Cardiac fibroblast (primary cell): ENCODE measurements at places on chromosomes 2 and 18.
A peak's percentile ranks its signal among the peaks of the same experiment; 100 is the strongest.

DNA sequence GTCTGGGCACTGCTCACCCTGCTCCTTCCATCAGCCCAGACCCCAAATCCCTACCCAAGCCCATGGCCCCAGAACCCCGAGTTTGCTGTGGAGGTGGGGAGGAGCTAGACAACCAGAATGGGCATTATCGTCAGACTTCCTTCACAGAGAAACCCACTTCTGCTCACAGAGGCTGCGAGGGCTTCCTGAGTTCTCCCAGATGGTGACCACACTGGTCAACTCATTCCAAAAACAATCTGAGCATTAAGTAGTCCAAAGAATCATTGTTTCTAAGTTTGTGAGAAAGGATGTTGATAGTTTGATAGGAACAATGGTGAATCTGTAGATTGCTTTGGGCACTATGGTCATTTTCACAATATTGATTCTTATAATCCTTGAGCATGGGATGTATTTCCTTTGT is 60.2 kb downstream of the LRRC30 start:
- DNase-seq = no peak

DNA sequence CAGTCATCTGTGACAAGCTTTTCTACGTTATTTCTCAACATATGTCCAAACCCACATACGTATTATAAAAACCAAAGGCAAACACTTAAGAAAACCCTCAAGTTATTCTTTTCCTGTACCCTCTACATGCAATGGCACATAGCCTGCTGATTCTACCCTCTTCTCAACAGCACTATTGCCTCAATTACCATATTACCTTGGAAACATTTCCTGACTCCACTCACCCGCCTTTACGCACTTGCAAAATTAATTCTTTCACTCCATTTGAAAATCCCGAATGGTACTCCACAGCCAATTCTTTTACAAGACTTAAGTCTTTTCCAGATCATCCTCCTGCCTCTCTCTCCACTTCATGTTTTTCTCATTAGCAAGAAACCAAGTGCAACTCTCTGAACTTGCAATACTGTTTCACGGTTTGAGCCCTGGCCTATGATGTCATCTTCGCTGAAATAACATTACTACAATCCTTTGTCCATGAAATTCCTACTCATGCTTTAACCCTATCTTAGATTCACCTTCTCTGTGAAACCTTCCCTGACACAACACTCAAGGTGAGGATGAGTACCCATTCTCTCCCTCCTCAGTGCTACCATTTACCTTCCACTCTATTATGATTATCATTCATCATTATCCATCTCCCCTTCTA is 29.0 kb downstream of the SESTD1 start:
- no peak for DNase-seq

- peak; percentile 37 for DNase-seq
These were observed 157.4 kb downstream of the DTNA start for GRCh38 chr18:34867520-34867919.

- peak; percentile 57 for DNase-seq
These were observed 17.4 kb downstream of the TPGS2 start for GRCh38 chr18:36811430-36811829.

DNA sequence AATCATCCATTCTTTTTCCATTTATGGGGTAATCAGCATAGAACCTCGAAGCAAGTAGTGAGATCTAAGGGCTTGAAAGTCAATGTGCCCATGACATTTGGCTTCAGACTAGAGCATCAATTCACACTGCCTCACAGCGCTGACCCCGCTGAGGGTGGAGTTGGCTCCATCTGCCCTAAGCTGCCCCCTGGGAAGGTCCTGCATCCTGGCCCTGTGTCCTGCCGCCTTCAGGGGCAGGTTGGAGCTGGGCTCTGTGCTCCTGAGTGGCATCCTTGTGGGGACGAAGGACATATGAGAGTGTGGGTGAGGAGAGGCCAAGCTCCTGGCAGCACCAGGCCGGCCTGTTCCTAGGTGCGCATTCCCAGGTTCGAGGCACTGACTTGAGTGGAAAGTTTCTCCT is 249.4 kb downstream of the FHOD3 start:
- no peak for DNase-seq

- no peak for DNase-seq
These were observed 1.6 kb upstream of the MTA3 start for GRCh38 chr2:42566837-42567321.

DNA sequence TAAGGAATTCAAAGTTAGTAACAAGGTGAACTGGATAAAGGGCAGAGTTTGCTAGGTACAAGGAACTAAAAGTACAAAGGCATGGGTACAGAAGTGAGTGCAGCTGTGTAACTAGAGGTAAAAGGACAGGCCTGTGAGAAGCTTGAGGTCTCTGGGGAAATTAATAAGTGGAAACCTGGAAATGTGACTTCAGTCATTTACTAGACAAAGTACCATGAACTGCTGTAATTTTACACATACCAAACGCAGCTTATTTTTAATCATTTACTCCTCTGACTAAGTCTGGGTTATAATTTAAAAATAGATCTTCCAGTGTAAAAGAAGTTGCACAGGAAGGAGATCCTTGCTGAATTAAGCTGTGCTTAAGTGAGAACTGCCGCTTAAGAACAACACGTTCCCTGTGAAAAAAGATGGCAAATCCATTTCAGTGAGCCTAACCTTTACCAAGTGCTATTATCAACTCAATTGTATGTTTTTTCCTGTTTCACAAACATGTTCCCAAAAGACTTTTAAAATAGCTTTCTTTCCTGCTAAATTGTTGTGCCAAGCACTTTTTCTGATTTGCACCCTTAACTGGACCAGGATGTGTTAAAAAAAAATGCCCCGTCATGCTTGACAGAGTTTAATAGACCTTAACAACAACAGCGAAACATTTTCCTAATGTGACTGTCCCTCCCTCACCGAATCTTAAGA is 44.3 kb downstream of the CALCRL start:
- peak; percentile 68 for DNase-seq

DNA sequence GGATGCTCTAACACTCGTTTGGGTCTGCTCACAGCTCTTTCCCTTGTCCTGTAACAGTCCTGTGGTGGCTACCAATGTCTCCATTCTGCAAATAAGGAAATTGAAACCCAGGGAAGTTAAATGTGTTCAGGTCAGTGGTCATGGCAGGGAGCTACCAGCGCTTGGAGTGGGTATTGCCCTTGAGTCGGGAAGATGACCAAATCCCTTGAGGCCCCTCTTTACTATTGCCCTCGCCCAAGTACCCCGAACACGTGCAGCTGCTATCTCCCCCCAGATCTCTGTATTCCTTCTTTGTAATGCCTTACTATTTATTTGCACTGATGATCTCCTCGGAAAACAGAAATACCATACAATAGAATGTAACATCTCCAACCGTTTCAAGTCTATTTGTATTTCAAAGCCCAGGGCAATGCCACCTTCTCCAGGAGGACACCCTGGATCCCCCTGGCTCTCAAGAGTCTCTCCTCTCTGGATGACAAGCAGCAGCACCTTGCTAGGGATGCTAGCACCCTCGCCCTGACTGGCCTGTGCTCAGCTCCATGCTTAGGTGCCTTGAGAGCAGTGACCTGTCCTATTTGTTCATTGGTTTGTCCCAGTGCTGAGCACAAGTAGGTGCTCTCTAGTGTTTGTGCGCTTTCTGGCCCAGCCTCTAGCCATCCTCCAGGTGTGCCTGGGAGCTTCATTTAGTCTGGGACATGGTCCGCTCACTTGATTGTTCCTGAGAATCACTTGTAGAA is 15.1 kb downstream of the DYSF start:
- no peak for DNase-seq

GRCh38 chr2:219522111-219523030 is 8.1 kb downstream of the ASIC4 start:
- DNase-seq = peak; percentile 54

DNA sequence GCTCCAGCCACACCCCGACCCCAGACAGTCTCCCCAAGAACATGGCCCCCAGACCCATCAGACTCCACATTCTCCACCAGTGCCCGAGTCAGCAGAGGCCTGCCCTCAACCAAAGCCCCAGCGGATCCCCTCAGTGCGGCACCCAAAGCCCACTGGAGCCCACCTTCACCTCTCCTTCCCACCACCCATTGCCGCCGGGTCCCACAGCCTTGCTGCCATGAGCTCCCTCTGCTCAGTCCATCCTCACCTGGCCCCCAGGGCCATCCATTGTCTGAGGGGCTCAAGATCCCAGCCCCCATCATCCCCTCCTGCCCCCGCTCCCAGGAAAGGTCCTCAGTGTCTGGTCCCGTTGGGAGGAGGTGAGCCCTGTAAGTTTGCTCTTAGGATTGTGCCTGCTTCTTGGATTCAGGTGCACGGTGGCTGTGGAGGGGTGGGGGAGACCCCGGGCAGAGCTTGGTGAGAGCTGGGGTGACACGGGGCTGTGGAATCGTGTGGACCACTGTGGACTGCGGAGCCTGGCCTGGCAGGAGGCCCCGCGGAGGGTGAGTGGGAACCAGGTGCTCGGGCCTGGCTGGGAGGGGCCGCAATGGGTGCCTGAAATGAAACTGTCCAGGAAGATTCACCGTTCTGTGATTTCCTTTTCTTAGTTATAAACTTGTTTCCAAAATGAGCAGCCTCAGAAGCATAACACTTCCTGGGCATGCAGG is 32.7 kb upstream of the GPC1 start:
- DNase-seq = no peak

DNA sequence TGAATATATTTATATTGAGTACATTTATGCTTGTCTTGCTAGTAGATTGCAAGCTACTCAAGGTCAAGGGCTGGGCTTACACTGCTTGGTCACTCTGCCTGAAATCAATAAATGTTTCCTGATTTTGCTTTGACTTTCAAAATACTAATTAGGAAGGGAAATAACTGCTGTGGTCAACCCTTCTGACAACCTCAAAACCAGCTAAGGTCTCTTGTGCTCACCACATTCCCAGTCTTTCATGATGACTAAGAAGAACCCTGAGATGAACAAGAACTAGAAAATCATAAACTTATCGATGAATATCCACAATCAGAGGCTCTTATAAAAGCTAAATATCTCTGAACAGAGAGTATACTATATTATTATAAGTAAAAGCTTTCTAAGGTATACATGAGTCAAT is 33.3 kb downstream of the ABCB11 start:
- DNase-seq = peak; percentile 42

DNA sequence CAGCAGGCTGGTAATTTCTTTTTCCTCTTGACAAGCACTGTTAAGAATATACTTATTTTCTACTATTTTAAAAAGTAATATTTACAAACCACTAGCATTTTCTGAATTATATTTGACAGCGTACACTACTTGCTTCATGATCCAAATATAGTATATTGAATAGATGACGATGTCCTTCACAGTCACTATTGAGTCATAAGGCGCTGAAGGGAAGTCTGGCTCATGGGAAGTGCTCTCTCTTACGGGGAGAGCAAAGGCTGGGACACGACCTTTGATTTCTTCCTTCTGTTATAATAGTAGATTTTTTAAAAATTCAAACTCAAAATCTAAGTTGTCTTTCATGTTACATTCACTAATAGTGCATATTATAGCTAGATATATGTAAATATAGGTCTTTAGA is 357.1 kb downstream of the SOCS6 start:
- DNase-seq = no peak

GRCh38 chr2:20942646-20943125 is 101.2 kb downstream of the APOB start:
- no peak for DNase-seq

GRCh38 chr2:142290931-142291330 is 160.1 kb upstream of the LRP1B start:
- DNase-seq = peak; percentile 2

DNA sequence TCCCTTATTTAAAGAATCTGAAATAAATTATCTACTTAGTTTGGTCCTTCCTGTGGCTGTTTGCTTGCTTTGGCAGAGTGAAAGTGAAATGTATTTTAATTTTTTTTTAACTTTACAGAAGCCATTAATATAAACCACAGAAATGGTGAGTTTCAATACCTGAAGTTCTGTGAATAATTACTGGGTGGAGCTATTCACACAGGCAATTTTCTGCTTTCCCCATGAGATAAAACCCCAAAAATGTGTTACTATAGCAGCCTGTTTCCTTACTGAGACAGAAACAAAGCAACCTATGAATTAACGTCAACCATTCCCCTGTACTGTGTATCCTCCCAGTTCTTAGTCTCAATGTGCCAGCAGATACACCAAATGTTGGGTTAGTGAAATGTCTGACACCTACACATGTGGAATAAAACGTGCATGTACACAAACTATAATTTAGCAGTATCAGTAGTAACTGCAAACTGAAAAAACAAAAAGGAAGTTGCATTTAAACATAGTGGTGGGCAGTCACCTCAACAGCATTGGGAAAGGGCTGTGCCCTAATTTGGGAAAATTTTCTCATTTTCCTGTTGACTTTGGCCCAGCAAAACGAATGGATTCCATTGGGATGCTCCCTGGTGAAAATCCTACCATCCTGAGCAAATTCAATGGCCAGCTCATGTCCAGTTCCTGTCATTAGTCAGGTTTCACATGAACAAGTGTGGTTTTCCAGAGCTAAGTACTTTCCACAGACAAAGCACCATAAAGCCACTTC is 73.1 kb upstream of the RMDN2 start:
- DNase-seq = no peak
